ENCODE measurements at places on chromosomes 12 and 14.

- peak; percentile 12 for DNase-seq
Observed at GRCh38 chr12:119631930-119632678, 35.8 kb upstream of the PRKAB1 start.

GRCh38 chr14:54108481-54109471 lies 152.2 kb upstream of the BMP4 start:
- DNase-seq = no peak

GRCh38 chr12:88947486-88948043 lies 367.3 kb upstream of the KITLG start:
- no peak for DNase-seq

GRCh38 chr12:54082397-54082892 lies 28.8 kb downstream of the HOXC4 start:
- DNase-seq = no peak

GRCh38 chr12:132162508-132163031 lies 18.3 kb downstream of the NOC4L start:
- peak; percentile 57 for DNase-seq

DNA sequence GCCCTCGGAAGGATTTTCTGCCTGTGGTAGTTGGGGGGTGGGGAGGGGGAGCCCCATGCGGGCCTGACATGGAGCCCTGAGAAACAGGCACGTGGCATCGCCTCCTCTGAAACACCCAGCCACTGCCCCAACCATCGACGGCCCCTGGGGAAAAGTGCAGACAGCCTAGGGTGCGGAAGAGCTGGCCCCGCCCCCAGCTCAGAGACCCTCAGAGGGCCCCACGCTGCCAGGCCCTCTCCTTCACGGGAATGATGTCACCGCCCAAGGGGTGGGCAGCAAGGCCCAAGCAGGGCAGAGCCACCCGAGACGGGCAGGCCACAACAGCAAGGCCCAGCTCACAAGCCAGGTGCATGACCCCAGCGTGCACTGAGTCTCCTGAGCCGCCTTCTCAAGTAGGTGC lies 26.2 kb downstream of the BEGAIN start:
- DNase-seq = no peak

DNA sequence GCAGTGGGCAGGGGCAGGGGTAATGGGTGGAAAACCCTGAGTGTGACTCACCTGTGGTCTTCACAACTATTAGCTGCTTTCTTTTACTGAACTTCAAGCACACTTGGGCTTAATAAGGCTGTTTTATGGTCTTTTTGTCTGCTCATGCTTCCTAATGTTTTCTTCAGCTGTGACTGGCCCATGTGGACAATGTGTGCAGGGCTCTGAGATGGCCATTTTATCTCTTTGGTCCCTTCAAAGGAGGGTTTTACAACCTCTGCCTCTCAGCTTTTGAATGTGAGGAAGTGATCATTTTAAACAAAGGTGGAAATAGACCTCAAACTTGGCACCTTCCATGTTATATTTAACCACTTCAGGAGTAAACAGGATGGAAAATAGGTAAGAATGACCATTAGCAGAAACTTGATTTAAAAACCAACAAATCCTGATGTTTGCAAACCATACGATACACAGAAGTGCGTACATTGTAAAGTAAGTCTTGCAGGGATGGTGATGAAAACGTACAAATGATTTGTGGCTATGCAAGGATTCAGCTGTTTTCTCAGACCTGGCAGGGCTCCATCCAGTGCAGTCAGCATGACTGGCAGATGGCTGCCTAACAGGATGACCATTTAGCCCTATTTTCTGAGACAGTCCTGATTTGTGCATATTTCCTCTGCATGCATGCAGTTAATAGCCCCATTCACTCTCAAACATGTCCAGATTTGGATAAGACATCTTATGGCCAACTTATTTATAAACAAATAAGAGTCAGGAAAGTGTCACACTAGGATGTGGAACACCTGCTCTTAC lies 103.2 kb downstream of the SLC38A4 start:
- DNase-seq = no peak

DNA sequence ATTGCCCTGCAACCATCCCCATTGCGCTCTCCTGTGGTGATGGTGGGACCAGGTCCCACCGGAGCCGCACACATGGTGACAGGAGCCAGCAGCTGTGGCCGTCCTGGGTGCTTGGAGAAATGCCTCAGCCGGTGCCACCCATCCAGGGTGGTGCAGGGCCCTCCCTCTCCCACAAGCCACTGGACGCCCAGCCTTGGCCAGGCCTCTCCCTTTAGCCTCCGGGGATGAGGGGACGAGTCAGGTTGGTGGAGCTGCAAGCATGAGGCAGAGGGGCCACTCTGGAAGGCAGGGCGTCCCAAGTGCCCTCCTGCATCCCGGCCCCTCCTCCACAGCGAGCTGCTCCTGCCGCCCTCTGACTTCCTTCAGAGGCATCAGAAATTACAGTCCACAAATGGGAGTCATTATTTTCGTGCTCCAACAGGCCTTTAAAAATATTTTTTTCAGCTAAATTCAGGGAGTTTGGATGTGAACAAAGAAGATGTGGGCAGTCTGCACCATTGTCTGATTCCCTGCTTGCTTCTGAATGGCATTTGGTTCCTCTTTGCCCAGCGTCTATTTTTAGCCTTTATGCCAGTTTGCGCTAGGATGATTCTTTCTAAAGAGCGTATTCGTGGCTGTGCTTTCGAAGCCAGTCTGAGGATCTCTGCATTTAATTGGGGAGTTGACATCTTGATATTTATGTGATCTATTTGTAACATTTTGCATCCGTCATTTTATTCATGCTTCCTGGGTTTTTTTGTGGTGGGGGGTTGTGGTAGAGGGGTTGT lies 189.4 kb downstream of the ADGRD1 start:
- no peak for DNase-seq

DNA sequence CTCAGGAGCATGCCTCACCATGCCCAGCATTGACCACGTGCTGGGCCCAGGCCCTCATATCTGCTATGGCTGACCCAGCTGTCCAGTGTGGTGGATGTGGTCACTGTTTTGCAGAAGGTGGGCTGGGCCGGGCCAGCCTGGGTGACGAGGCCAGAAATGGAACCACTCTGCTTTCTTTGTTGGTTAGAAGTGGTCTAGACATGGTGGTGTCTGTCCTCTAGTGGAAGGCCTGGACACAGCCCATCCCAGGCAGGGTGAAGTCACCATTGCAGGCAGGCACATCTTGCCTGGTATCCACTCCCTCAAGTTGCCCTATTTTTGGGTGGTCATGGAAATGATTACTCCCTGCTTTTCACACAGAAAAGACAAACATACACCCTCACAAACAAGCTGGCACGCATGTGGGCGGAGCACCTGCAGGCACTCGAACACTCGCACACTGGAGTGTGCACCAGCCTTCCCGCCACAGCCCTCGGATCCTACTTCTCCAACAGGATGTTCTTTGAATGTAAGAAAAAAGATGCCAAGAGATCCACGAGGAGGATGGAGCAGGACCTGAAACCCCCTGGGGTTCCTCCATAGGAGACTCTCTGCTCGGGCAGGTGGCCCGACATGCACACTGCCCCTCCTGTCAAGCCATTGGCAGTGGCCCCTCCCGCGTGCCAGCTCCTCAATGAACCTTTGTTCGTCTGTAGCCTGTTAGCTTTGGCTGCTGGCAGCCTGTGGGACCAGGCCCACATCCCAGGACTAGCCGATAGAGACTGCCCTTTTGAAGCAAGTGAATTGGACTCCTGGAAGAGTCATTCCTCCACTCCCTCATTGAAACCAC lies 38.4 kb downstream of the MLXIP start:
- DNase-seq = no peak

DNA sequence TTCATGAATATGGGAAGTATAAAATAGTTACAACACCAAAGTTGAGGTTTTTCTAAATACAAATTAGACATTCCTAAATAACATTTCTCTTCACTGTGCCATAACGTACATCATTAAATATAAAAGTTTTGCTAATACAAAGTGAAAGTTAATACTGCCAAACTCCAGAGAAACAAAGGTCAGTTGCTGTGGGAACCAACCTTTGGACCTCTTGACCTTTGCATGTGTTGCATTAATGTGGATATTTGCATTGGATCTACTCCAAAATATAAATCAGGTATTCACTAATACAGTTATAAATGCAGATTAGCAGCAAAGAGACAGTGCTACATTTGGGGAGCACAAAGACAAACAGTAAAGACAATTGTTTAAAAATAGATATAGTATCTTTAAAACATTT lies 366.0 kb upstream of the USP15 start:
- no peak for DNase-seq

DNA sequence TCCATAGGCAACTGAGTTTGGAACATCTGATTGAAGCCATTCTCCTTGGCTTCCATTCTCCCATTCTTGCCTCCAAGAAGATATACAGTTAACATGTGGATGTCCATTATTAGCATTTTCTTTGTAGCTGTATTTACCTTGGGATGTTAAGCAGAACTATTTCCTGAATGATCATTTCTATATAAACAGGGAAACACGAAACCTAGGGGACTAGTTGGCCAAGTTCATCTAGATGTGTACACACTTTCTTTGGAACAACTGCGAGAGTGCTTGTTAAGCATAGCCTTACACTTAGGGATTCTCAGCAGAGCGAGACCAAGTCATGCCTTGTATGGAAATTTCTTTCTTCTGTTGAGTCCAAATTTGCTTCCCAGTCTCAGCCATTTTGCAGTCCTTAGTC lies 42.1 kb downstream of the DRAM1 start:
- no peak for DNase-seq

DNA sequence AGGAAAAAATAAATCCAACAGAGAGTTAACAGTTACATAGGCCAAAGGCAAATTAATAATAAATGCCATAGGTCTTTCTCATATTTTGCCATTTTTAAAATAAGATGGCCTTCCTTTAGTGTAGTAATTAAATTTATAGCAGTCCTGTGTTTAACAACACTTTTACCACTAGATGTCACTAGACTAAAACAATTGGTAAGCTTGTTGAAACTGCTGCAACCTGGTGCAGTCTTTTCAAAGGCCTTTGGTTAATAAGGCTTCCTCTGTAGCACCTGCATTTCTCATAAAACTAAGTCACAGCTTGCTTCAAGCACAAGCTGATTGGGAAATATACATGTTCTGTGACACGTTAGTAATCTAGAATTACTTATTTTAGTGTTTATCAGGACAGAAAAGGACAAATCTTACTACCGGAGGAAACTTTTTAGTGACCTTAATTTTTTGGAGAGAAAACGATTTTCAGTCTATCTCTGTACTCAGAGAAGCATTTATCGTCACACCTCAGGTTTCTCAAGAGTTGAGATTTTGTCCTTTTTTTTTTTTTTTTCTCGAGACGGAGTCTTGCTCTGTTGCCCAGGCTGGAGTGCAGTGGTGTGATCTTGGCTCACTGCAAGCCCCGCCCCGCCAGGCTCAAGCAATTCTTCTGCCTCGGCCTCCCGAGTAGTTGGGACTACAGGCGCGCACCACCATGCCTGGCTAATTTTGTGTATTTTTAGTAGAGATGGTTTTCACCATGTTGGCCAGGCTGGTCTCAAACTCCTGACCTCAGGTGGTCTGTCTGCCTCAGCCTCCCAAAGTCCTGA lies 20.0 kb downstream of the BORCS5 start:
- peak; percentile 23 for DNase-seq

Data from H54 (cell line).